ENCODE measurements at places on chromosomes 2 and 18. TPM values are rescaled to one million over a fixed set of nuclear protein-coding genes. Genes with fewer than 3 reads are reported as not detected.

Gene ARHGEF33
- 0.27 TPM for total RNA-seq

Gene ASB18
- not detected for total RNA-seq

Gene RIOK3
- 90.4 TPM for total RNA-seq

Gene GLI2
- not detected for total RNA-seq

Gene RAPGEF4
- total RNA-seq, result 0.17 TPM

Gene C2orf80
- not detected for total RNA-seq

Gene COL5A2
- total RNA-seq, result 0.24 TPM

Gene VSNL1
- total RNA-seq, result not detected

Gene SLC11A1
- total RNA-seq, result 0.93 TPM

DNA sequence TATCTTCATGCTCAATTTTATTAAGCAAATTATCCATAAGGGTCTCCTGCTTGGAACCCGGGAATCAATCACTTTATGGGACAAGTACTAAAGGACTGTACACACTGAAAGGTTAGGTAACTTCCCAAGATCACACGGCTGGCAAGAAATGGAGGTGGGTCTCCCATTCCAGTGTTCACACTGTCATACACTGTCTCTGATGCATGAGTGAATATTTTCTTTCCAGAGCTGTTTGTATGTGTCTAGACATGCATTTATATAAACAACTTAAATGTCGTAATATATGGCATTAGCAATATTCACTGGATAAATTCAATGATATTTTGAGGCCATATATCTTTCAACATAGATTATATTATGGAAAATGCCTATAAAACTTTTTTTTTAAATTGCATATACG is 223.4 kb downstream of the DYM start:
- no peak for DNase-seq

GRCh38 chr2:127561371-127561770 is 25.9 kb downstream of the MYO7B start:
- no peak for DNase-seq

DNA sequence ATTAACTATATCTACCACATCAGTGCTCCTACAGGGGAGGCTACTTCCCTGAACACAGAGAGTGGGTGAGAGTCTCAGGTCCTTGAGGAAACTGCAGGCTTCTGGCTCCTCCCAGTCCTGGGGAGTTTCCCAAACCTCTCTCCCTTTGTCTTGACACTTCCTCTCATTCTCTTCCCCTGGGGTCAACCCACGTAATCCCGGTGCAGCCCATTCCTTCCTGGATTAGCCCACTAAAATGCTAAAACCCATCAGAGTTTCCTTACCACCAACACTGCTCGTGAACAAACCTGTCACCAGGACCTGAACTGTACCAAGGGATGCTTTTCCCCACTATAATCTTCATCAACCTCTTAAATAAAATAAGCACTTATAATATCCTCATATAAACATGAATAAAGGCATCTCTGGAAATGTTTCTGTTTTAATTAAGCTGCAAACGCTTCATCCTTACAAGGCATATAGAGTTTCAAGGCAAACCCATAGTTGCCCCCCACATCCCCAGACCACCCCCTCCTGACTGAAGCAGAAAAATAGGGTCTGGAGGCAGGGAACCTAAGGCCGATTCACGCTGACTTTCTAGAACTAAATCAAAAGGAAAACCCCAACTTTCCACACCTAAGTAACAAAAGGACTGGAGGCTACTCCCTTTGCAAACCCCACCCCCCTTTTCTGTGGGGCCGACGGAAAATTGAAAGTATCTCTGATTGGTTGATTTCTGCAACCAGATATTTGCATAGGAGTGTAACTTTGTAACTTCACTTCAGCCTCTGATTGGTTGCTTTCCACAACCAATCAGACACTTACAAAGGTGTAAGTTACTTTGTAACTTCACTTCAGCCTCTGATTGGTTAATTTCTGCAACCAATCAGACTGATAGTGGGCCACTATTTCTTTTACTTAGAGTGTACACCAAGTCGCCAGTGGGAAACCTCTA is 19.0 kb downstream of the TMSB10 start:
- no peak for DNase-seq

- no peak for DNase-seq
Measured at GRCh38 chr18:67010919-67011318, 407.0 kb upstream of the CDH19 start.

DNA sequence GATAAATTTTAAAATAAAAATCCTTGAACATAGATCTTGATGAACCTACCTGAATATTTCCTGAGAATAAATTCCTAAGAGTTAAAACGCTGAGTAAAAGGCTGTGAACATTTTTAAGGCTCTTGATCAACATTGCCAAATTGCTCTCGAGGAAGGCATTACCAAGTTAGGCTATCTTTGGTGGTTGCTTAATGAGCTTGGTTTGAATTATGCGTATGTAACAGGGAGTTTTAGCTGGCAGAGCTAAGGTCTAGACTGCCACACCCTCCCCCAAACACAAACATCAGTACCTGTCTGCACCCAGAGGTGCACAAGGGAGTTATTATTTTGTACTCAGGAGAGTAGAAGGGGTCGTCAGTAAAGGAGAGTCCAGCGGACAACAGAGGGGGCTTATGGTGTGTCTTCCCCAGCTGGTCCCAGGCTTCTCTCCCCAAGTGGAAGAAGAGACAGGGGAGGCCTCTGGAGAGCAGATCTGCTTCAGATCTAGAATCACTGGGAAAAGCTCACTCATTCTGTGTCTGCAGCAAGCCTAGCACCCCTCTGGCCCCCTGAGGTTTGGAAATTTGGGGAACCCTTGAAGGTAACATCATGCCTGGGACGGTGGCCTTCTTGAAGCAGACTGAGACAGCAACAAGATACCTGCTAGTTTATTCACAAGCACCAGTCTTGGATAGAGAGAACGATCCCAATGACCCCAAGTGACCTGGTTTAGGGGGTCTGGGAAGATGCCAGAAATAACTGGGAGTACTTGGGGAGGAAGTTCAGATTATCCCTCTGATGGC is 197.2 kb upstream of the ID2 start:
- DNase-seq, result no peak

DNA sequence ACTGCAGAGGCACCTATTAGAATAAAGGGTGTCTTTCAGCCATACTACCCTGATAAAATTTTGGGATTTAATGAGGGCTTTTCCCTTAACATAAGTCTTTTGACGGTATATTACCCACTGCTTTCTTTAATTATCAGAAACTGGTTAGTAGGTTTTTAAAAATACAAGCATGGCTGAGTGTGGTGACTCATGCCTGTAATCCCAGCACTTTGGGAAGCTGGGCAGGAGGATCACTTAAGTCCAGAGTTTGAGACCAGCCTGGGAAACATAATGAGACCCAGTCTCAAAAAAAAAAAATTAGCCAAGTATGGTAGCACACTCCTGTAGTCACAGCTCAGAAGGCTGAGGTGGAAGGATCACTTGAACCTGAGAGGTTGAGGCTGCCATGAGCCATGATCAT is 16.1 kb downstream of the CPSF3 start:
- DNase-seq, result no peak

DNA sequence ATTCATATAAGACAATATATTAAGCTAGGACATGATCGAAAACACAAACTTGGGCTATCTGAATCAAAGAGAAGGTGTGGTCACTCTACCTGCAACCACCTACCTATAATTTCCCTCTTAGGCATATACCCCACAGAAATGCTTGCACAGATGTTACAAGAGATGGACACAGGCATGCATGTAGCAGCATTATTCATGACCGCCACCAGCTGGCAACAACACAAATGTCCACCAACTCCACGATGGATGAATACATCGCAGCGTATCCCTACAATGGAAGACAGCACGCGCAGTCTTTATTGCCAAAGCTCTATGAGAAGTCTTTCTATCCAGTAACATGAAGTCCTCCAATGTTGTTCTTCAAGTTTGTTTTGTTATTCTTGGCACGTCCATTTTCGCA is 90.8 kb downstream of the ARL4C start:
- DNase-seq, result no peak

GRCh38 chr18:29962579-29962978 is 1080.0 kb downstream of the DSC3 start:
- DNase-seq, result no peak

DNA sequence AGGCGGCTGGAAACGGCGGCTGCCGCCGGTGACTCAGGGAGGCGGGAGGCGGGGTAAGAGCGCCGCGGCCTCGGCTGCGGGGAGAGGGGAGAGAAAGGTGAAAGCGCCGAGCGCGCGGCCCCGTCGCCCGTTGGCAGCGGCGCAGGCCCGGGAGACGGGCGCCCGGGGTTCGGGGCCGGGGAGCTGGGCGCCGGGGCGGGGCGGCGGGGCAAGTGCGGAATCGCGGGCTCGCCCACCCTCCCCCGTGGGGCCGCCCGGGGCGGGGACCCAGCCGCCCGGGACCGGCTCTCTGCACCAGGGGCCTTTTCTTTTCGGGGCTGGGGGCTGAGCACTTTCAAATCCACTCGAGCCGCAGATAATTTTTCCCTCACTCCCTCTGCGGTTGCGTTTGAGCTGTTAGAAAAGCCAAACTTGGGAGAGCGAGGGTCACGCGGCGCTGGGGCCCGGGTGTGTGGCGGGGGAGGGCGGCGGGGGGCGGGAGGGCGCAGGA is 266 bp downstream of the KDM3A start:
- no peak for DNase-seq

GRCh38 chr2:8576525-8577167 is 105.2 kb upstream of the ID2 start:
- no peak for DNase-seq

- no peak for DNase-seq
Measured at GRCh38 chr18:64142904-64143303, 6.0 kb downstream of the LINC00305 start.

GRCh38 chr2:44972771-44973535 is 31.5 kb downstream of the SIX3 start:
- no peak for DNase-seq

DNA sequence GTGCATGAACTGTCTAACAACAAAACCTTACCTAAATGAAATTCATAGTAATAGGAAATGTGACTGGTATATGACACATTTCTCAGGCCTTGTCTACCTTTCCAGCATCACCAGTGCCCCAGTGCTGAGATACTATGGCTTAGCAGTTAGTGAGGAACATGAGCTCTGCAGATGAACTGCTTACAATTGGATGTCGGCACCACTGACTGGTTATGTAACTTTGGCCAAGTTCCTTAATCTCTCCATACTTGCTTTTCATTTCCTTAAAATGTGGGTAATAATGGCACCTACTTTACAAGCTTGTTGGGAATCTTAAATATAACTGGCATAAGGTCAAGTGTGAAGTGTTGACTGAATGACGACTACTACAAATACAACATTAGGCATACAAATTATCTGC is 136.3 kb downstream of the OLA1 start:
- DNase-seq, result no peak

GRCh38 chr2:241877989-241878970 is 8.8 kb downstream of the RTP5 start:
- peak; percentile 73 for DNase-seq

DNA sequence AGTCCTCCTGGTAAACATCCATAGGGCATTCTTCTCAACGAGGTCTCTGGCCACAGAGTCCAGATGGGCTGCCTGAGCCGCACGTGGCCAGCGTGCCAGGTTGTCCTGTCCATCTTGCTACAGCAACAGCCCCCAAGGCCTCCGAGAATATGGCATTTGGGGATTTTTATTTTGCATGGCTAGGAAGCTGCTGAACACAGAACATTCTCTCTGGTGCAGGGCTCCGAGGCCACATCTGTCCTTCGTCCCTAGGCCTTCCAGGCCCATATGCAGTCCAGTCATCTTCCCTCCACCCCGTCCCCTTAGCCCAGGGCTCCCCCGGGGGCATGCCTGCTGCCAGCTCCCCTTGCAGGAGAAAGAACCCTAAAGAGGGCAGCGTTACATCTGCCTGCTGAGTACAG is 2.3 kb downstream of the HDAC4 start:
- no peak for DNase-seq

DNA sequence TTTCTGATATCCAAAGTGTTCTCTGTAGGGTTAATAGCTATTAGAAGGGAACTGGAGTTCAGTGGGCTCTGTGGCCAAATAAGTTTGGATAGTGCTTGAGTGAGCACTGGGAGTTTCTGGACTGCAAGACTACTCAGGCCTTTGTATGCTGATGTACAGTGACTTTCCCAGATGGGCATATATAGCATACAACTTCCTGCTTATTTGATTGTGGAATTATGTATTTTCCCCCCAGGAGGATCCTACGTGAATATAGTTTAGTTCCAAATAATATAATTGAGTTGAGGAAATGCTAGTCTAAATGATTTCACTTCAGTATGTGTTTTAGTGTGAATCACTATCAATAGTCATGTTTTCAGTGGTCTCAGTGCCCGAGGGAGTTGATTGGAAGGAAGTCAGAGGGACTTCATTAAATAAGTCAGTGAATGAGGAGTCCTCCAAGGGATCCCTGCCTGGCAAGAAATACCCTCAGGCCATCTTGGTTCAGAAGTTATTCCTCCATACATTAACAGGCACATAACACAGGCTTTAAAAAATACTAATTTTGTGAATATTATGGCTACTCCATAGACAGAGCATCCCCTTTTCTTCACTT is 251.4 kb downstream of the PRKCE start:
- DNase-seq, result no peak

GRCh38 chr18:62828852-62829251 is 113.5 kb downstream of the PHLPP1 start:
- no peak for DNase-seq

DNA sequence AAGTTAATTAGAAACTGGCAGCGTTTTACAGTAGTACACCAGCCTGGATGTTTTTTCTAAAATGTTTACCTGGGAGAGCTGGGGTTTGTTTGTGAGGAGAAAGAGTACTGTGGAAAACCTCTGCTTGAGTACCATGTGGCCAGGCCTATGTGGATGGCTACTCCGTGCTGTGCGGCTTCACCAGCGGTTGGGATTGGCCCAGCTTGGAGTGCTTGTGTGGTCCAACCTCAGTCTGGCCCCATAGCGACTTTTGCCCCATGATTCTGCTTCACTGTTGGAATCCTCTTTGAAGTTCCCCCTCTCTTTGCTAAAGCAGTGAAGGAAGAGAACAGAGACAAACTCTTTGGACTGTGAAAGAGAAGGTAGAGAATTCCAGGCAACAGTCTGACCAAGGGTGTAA is 15.9 kb downstream of the CD8A start:
- no peak for DNase-seq

DNA sequence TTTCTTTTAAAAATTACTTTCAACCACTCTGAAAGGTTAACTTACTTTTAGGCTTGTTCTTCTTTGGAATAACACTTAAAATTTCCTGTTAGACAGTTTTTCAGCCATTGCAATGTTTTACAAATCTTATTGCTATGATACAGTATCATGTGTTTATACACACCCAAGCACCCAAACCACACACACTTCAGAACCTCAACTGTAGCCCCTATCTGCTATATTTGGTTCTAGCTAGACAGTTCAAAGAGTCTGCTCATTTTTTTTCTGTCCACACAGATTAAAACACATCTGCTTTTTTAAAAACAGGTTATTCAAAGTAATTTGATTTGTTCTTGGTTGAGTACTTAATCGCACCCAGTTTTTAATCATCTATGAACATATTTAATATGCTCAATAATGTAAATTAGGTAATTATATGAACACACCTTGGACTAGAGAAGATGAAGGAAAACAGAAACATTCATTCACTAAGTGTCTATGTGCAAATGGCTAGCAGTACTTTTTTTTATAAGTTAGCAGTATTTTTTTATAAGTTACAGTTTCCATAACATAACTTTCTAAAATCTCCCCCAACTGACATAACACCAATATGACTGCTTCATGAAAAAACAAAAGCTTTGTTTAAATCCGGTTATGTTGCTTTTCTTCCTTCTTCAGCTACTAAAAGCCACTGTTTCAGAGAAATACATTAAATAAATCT is 17.6 kb downstream of the FBXO11 start:
- DNase-seq, result no peak
